Left renal pelvis (tissue), 4 donors: ENCODE measurements at places on chromosomes 16 and 17. TPM values are rescaled to one million over a fixed set of nuclear protein-coding genes. Genes with fewer than 3 reads are reported as not detected.

DNA sequence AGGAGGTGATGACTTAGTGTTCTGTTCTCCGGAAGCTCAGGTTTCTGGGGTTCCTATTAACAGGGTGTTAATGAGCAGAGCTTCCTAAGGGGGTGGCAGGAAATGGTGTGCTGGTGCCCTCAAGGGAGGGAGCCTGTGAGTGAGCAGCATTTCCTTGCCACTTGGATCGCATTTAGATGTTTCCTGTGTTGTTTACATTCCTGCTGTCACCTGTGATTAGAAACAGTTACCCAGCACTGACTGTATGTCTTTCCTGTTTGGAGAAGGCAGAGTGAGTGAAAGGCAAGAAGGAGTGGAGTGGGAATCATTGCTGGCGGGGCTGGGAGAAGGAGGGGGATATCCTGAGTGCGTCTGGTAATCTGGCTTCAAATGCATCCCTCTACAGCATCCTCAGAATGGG is 214.6 kb downstream of the CCDC182 start:
- no peak for DNase-seq

Gene RNF157
- 12.4 TPM for polyA plus RNA-seq

Gene ADAP2
- polyA plus RNA-seq, result 8.5 TPM

GRCh38 chr17:68106085-68106484 is 70.5 kb downstream of the KPNA2 start:
- DNase-seq, result no peak

DNA sequence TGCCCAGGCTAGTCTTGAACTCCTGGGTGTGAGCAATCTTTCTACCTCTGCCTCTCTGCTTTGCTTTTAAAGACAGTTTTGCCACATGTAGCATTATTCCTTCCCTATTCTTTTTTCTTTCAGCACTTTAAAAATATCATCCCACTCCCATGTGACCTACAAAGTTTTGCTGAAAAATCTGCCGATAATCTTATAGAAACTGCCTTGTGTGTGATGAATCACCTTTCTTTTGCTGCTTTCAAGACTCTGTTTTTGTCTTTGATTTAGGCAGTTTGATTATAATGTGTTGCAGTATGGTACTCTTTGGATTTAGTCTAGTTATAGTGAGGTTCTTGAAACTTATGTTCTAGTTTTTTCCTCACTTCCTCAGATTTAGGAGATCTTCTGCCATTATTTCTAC is 142.0 kb upstream of the KIF2B start:
- DNase-seq, result no peak

- no peak for DNase-seq
These were observed 60.1 kb upstream of the SALL1 start for GRCh38 chr16:51211148-51211547.

Gene IL17C
- not detected for polyA plus RNA-seq

GRCh38 chr17:28494445-28495188 is 11.5 kb upstream of the FOXN1 start:
- no peak for DNase-seq

- DNase-seq, result no peak
These were observed 49.1 kb upstream of the SLC25A19 start for GRCh38 chr17:75338335-75338734.

Gene FOXN1
- 0.16 TPM for polyA plus RNA-seq

DNA sequence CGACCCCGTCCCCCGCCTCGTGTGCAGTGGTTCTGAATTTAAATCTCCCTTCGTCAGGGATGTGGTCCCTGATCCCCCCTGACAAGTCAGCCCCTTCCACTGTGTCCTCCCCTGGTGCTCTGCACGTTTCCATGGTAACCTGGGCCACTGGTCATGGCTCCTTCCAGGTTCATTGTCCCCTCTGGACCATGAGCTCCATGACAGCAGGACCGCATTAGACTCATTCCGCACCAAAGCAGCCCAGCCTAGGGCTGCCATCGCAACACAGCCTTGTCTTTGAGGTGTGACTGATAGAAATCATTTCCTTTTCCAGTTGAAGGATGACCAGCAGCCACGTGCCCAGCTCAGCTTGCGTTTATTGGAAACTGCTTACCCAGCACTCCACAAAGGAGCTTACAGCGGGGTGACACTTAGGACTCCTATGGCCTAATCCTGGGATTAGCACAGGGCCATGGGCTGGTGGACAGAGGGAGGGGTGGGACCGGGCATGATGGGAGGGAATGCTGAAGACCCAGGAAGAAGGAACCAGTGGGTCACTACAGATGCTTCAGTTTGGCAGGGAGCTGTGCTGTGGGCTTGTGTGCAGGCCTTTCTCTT is 7.6 kb downstream of the RCVRN start:
- no peak for DNase-seq

Gene SLC16A13
- 3.8 TPM for polyA plus RNA-seq

- no peak for DNase-seq
These were observed 147.9 kb upstream of the CHMP6 start for GRCh38 chr17:80843741-80844156.
